ENCODE measurements at places on chromosomes 6 and 20.

DNA sequence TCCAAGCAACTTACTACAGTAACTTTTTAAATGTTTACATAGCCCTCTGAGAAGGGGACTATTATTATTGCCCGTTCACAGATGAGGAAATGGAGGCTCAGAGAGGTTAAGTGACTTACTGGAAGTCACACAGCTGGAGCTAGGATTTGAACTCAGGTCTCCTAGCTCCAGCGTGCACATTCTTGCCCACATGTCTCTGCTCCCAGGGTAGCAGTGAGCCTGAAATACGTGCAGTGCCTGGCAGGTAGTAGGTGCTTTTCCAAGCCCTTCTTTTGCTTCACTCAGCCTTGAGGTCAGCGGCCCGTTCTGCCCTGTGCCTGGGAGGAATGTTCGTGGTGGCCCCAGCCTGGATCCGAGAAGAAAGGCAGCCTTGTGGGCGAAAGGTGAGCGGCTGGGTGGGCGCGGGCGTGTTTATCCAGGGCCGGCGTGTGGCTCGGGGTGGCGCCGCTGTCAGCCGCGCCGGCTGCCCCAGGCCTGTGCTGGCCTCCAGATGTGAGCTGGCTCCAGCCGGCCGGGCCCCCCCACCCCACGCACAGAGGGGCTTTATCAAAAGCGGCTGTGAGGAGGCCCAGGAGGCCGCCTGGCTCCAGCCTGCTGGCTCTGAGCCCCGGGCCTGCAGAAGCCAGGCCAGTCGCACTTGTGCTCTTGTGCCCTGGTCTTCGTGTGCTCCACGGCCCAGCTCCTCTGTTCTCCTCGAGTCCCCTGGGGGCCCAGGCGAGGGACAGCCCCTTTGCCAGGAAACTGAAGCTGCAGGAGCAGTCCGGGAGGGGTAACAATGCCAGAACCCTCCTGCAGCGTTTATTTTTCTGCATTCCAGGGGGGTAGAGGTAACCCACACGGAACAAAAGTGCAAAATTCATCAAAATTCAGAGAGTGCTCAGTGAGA is 58.1 kb downstream of the UBE2V1 start:
- DNase-seq, result peak; percentile 77

GRCh38 chr6:40042232-40042631 is 108.0 kb upstream of the MOCS1 start:
- DNase-seq, result no peak

DNA sequence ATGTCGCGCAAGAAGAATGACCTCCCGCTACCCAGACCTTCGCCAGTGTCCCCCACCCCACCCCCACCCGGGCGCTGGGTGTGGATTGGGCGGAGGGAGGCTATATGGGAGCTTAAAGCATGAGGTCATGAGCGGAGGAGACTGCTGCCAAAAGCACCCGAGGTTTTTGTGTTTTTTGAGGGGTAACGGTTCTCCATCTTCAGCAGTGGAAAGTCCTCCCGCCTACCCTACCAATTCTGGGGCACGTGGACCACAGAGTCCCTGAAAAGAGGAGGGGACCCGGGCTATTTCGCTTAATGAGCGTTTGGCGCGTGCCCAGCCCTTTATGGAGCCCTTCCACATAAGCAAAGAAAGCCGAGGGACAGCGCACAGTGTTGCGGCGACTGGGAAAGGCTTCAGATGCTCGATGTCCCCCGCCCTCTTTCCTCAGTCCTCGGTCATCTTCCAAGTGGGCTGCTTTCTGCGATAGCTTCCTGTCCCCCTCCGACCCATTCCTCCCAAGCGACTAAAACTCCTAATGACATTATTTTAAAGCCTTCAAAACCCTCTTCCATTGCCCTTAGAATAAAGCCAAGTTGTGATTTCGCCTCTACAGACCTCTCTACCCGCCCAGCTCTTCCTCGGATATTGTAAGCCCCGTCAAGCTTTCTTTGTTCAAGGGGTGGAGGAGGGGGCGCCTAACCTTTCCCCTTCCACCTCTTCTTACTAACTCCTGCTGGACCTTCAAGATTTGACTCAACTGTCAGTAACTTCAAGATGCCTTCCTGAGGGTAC is 2.1 kb upstream of the TRERF1 start:
- peak; percentile 80 for DNase-seq

DNA sequence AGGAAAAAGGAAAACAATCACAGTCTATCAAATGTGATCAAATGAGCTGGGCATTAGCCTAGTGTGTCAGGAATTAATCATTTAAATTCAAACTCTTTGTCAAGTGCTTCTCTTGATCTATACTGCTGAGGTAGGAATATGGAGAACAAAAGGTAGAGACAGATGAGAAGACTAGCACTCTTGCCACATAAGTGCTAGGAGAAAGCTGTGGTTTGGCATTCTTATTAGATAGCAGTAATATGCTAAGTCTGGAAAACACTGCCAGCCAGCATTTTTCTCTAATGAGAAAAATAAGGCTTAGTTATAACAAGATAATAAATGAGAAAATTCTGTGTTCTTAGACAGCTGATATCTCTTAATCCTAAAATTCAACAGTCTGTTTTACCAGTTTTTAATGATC is 38.9 kb downstream of the ORC3 start:
- no peak for DNase-seq

GRCh38 chr6:77178821-77179220 is 284.5 kb downstream of the HTR1B start:
- DNase-seq, result no peak

- no peak for DNase-seq
Observed at GRCh38 chr6:52611833-52612232, 35.0 kb upstream of the TRAM2 start.

- DNase-seq, result no peak
Observed at GRCh38 chr6:93749191-93749590, 329.8 kb upstream of the EPHA7 start.

- DNase-seq, result no peak
Observed at GRCh38 chr6:30979141-30979540, 4.4 kb upstream of the MUC21 start.

DNA sequence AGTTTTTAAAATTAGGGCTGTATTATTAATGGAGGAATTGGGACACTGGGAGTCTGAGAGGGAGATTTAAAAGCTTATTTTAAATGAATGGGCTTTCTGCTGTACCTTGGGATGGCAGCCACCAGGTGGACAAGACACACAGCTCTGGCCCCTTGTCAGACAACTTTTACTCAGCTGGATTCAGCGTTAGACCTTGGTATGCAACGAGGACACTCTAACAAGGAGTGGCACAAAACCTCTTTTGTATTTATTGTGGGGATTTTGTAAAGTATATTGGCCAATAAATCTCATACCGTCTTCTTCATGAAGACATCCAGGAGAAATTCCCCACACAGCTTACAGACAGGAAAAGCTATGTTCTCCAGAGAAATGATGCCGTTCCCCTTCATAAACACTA is 105.7 kb downstream of the LCA5 start:
- DNase-seq, result peak; percentile 35

- DNase-seq, result no peak
Observed at GRCh38 chr6:165704045-165704748, 41.2 kb upstream of the PDE10A start.

GRCh38 chr6:149699150-149699549 is 18.8 kb downstream of the LATS1 start:
- DNase-seq, result no peak

DNA sequence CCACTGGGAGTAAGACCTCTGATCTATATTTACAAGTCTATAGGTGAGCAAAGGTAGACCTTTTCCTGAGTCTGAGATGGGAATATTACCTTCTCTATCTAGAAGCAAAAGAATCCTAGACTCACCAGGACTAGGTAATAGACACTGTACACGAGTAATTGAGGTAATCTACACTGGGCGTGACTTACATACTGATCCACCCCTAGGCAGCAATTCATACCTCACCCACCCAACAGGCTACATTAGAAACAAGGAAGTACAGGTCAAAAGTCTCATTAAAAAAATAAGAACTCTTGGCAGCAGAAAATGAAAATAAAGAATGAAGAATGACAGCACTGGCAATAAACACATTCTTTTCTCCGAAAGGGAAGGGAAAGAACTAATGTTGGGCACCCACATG is 7.6 kb downstream of the CSNK2A1 start:
- no peak for DNase-seq
